ENCODE measurements at places on chromosomes 1 and 21.

DNA sequence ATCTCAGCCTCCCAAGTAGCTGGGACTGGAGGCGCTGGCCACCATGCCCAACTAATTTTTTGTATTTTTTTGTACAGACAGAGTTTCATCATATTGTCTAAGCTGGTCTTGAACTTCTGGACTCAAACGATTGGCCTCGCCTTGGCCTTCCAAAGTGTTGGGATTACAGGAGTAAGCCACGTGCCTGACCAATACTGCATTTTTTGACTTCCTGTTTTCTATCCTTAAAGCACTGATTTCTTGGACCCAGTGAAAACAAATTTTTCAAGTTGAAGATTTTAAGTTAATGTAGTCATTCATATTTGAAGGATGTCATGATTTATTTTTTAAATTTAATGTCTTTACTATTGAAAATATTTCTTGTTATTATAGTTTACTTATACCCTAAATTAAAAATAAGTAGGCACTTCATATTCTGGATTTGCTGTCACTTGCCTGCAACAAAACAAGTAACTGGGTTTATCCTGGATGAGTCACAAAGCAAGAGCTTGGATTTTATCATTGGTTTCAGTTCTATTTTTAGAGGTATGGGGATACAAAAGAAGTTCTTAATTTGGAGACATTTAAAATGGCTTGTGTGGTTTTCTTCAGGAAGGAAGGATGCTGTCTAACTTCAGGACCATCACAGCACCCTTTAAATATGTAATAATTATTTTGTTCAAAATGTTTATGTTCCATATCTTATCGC, 2.2 kb upstream of the VPS45 start:
- no peak for DNase-seq

DNA sequence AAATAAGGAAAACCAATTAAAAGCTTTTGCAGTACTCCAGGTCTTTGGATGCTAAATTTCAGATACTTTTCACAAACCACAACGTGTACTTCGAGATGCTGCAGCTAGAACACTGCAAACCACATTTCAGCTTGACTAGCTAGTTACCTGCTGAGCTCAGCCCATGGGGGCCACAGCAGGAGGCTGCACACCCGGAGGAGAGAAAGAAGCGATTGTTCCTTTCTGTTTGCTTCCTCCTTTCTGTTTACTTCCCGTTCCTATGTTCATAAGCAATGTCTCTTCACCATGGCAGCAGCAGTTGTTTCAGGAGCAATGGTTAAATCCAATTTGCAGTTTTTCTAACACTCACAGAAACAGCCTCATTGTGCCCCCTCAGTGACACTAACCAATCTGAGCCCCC, 225.6 kb upstream of the FGGY start:
- DNase-seq, result no peak

DNA sequence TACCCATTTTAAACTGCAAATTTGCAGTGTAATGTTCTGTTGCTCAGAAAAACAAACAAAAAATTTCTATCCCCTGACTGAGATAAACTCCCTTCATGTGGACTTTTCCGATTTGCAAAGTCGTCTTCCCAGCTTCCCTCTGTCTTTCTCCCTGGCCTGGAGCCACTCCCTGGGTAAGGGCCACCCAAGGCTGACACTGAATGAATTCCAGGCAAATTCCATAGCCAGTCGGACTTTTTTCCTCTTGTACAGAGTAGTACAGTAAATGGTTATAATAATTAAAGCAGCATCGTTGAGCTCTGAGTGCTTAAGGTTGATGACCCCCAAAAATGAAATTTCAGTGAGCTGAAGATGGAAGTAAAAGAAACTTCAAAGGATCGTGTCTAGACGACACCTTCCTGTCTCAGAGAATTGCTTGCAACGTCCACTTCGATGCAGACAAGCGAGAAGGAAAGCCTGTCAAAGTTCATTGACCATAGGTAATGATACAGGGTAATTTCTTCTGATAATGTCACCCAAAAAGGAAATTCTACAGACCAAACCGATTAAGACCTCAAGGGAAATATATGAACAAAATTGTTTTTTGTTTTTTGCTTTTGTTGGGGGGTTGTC, 33.6 kb upstream of the LHX8 start:
- DNase-seq, result no peak

GRCh38 chr1:182111496-182111895, 50.0 kb upstream of the ZNF648 start:
- no peak for DNase-seq

DNA sequence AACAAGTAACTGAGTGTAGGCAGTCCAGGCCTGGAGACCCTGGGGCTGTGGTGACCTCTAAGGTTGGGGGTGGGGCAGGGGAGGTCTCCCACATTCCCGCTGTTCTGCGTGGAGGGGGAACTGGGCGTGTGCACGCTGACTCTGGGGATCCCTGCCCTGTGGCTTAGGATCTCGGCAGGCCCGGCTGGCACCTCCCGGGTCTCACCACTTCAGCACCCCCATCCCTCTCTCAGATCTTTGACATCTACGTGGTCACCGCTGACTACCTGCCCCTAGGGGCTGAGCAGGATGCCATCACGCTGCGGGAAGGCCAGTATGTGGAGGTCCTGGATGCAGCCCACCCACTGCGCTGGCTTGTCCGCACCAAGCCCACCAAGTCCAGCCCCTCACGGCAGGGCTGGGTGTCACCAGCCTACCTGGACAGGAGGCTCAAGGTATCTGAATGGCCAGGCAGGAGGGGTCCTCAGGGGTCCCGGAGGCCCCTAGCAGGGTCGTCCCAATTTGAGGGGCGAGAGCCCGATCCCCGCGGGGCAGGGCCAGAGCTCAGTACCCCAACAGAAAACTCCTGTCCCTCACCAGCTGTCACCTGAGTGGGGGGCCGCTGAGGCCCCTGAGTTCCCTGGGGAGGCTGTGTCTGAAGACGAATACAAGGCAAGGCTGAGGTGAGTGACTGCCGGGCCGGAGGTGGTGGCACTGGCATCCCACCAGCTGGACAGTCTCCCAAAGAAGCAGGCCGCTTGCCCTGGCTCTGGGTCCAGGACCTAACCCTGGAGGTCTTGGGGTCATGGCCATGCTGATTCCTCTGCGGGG, 68.7 kb downstream of the TRIM11 start:
- no peak for DNase-seq

- peak; percentile 47 for DNase-seq
Measured at GRCh38 chr1:230188826-230189225, 121.8 kb downstream of the GALNT2 start.

DNA sequence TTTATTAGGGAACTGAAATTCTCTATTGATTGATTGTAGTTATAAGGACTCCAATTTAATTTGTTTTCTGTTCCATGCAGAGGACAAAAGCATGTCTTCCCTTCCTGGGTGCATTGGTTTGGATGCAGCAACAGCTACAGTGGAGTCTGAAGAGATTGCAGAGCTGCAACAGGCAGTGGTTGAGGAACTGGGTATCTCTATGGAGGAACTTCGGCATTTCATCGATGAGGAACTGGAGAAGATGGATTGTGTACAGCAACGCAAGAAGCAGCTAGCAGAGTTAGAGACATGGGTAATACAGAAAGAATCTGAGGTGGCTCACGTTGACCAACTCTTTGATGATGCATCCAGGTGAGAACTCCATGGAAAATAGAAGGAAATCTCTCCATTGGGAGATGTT, 1.5 kb downstream of the SETDB1 start:
- no peak for DNase-seq

DNA sequence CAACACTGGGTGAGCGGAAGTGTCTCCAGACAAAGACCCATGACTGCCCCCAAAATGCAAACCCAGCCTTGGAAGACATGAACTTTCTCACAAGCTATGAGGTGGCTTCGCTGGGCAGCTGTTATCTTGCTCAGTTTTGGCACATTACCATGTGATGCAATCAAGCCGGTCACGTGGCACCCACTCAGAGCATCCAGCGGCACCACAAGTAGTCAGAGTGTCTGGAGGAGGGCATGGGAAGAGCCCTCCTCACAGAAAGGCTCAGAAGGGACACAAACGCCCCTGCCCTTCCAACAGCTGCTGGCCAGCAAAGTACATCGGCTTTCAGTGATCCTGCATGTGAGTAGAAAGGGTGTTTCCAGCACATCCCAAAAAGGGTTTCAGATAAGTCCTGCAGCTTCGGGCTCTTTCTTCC, 145.5 kb upstream of the IRF2BP2 start:
- DNase-seq, result no peak

- DNase-seq, result no peak
Measured at GRCh38 chr1:941588-942383, 17.3 kb downstream of the NOC2L start.

- DNase-seq, result no peak
Measured at GRCh38 chr1:86616871-86617270, 70.0 kb downstream of the CLCA4 start.

DNA sequence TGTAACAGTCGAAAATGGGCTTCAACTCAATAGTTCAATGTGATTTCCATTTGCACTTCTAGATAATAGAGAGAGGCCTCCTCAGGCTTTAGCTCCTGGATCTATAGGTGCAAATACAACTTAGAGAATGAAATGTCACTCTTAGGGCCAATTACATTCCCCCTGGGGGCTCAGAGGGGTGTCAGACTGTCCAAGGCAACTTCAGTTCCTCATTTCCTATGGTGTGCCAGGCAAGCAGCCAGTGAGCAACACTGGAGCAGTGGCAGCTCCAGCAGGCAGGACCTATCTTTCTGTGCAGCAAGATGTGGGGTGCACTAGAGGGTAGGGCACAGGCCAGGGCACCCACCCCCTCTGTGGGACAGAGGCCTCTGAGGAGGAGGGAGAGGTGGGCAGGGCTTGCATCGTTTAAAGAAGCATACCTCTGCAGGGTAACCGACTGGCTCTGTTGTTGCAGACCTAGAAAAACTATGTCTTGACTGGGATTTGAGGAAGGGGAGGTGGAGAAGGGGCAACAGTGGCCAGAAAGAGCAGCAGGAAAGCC, 97.3 kb downstream of the SUSD4 start:
- DNase-seq, result no peak

DNA sequence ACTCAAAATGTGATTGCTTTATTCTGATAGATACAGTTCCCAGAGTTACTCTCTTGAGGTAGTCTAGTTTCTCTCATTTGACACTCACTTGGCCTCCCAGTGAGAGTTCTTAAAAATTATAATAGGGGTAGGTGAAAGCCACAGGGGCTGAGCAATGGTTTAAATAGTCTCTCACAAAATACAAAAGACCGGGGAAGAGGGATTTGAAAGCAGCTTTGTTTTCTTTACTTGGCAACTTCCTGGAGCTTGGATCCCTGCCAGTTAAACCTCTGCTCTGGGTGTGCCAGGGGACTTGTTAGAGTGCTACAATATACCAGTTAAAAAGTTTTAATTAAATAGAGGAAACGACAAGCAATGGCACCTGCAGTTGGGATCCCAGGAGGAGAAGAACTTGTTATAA, 31.7 kb downstream of the OR13G1 start:
- no peak for DNase-seq

DNA sequence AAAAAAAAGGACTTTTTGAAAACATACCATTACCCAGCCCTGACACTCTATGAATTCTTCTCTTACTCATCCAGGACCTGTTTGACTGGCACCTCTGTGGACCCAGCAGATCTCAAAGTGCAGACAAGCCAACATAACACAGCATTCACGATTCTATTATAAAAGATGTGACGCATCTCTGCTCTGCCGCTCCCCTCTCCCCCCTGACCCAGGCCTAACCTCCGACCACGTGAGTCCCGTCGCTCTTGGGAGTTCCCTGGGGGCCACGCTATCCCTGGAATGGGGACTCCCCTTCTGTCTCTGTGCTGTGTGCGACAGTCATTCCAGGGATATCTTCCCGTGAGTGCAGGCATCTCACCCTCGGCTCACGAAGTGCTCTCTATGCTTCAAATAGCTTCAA, 21.1 kb downstream of the LRRC38 start:
- no peak for DNase-seq

- peak; percentile 56 for DNase-seq
Measured at GRCh38 chr1:109789551-109790180, 25.9 kb upstream of the EPS8L3 start.

Data from activated CD8-positive, alpha-beta memory T cell treated with anti-CD3 and anti-CD28 coated beads for 24 hours (primary cell).